GM19239 (cell line): ENCODE measurements at places on chromosomes 2 and 18.

- DNase-seq, result no peak
Observed at GRCh38 chr18:79642626-79643025, 37.0 kb upstream of the CTDP1 start.

DNA sequence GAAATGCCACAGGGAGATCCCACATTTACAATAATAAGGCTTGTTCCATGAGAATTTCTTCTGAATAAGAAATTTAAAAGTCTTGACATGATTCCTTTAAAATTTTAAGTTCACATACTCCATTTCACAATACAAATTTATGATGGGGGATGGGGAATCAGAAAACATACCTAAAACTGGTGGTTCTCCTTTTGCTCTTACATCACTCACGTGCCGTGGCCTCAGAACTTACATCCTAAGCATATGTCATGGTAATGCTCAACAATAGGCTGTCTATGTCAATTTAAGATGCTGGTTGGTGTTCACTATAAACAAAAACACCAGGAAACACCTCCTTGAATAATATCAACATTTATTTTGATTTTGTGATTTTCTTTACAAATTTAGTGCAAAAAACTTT is 12.8 kb downstream of the UPP2 start:
- DNase-seq, result no peak

DNA sequence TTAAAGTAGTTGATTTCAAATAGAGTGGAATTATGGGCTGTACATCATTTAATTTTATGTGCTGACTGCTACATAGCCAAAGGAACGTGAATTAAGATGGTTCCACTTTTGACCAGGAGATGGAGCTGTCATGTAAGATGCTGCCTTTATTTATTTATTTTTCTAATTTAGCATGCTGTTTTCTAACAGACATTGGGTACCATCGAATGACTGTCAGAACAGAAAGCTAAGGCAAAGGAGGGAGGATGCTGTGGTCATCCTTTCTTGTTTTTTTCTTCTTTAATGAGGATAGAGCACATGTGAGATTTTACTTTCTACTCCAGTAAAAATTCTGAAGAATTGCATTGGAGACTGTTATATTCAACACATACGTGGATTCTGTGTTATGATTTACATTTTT is at the start of gene SCN2A:
Gene SCN2A, plus strand, starts transcription at position 185 of the 400 bp plus-strand sequence. CDS start 56,410 bp downstream, outside the sequence.
- DNase-seq, result no peak

DNA sequence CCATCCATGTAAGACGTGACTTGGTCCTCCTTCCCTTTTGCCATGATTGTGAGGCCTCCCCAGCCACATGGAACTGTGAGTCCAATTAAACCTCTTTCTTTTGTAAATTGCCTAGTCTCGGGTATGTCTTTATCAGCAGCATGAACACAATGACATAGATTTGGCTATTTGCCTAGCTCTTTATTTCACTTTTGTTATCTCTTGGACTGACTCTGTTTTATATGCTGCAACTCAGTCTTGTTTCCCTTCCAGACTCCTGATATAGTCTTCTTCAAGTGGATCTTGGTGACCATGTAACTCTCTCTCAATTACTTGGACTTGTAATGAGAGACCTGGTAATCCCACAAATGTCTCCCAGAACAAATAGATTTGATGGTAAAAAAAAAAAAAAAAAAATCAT is 627.6 kb downstream of the CCDC85A start:
- DNase-seq, result no peak

- no peak for DNase-seq
Observed at GRCh38 chr2:103292573-103292972, 530.7 kb downstream of the TMEM182 start.
